ENCODE measurements at places on chromosomes 1 and 21. TPM values are rescaled to one million over a fixed set of nuclear protein-coding genes. Genes with fewer than 3 reads are reported as not detected.
A peak's percentile ranks its signal among the peaks of the same experiment; 100 is the strongest.

GRCh38 chr1:46363121-46363520 lies 22.5 kb downstream of the NSUN4 start:
- DNase-seq: no peak

GRCh38 chr1:202890392-202890791 lies 1.4 kb upstream of the RABIF start:
- DNase-seq: no peak

DNA sequence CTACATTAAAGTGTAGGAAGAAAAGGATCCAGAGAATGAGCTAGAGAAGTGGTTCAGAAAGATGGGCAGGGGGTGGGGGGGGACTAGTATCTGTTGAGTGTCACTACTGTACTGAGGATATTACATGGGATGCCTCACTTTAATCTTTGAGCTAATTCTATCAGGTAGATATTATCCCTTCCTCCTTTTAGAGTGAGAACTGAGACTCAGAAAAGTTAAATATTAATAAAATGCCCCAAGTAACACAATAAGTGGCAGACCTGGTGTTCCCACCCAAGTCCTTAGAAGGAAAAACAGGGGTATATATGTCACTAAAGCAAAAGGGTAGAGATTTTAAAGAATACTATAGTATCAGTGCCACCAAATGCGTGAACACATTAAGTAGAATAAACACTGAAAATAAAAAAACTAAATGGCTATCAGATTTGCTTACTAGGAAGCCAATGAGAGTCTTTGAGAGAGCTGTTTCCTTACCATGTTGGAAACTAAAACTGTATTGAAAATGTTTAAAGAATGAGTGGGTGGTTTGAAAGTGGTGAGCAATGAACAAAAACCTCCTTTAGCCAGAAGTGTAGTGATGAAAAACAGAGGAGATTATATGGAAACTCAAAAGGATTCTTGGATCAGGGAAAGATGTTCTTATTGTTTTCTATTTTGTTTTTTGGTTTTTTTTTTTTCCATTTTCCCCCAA lies 230.8 kb downstream of the BARHL2 start:
- no peak for DNase-seq

GRCh38 chr21:38472412-38473108 lies 25.7 kb downstream of the ERG start:
- DNase-seq: no peak

GRCh38 chr21:16455978-16456377 lies 726.2 kb downstream of the USP25 start:
- DNase-seq: no peak

- no peak for DNase-seq
These were observed 95.1 kb downstream of the DNTTIP2 start for GRCh38 chr1:93783876-93784275.

- no peak for DNase-seq
These were observed 344.6 kb upstream of the LYPLAL1 start for GRCh38 chr1:218829097-218829496.

DNA sequence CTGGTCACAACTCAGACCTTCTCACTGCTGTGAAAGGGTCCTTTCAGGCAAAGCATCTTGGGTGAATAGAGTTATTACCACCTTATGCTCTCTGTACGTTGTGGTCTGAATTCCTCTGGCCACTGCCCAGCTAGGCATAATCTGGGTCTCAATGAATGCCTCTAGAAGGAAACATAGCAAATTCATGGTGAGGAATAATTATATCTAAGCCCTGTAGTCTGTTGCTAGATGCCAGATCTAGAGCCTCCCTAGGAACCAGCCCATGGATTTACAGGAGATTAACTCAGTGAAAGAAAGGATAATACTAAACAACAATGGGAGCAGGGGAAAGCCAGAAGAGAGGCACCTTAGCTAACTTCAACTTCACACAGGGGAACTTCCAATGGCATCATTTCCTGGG lies 2.4 kb upstream of the COL11A1 start:
- no peak for DNase-seq

DNA sequence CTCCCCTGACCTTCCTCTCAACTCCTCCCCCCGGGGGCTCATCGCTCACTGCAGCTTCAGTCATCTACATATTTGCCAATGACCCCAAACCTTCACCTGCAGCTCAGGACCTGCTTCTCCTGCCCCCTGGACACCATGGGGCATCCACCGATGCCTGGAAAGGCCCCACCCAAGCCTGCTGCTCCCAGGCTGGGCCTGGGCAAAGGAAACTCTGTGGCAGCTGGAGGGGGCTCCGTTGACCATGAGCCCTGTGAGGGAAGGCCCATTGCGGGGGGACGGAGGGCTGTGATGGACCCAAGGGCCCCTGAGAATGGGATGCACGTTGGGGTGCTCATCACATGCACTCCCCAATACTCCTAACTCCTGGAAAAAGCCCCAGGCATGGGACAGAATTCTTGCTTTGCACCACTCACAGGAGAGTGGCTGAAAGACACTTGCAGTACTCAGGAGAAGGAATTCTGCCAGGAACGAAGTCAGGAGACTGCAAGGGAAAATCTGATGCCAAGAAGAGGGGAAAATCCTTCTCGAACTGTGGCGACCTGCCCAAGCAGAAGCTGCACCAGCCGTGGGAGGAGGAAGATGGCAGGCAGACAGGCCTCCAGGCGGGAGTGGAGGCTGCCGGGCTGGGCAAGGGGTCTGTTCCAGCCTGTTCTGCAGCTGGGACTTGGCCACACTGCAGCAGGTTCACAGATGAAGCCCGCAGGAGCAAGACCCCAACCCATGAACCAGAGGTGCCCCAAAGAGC lies 18.4 kb downstream of the MATN1 start:
- no peak for DNase-seq

DNA sequence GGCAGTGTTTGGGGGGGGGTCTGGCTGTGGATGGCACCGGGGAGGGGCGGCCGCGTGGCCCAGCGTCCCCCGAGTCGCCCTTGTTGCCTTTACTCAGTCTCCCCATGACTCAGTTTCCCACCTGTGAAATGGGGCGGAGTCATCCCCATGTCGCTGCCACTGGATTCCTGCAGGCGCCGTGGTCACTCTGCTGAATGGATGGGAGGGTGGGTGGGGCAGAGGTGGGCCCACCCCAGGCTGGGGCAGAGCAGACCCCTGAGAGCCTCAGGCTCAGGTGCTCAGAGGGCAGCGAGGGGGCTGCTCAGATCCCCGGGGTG lies 2.0 kb downstream of the COL6A1 start:
- no peak for DNase-seq

- no peak for DNase-seq
These were observed 3.7 kb downstream of the KCNAB2 start for GRCh38 chr1:6049419-6049818.

Gene SEC16B
- not detected for total RNA-seq

GRCh38 chr1:228369608-228370438 lies 36.8 kb downstream of the TRIM11 start:
- DNase-seq: peak; percentile 7

Gene ST6GALNAC3
- 0.87 TPM for total RNA-seq

DNA sequence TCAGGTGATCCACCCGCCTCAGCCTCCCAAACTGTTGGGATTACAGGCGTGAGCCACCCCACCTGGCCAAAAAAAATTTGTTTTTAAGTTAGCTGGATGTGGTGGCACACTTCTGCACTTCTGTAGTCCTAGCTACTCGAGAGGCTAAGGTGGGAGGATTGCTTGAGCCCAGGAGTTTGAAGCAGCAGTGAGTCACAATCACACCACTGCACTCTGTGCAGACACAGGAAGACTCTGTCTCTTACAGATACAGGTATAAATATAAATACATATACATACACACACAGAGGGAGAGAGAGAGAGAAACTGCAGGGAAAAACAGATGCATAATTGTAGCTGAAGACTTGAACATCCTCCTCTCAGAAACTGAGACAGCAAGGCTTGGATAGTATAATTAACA lies 34.8 kb upstream of the EPS15 start:
- DNase-seq: no peak

DNA sequence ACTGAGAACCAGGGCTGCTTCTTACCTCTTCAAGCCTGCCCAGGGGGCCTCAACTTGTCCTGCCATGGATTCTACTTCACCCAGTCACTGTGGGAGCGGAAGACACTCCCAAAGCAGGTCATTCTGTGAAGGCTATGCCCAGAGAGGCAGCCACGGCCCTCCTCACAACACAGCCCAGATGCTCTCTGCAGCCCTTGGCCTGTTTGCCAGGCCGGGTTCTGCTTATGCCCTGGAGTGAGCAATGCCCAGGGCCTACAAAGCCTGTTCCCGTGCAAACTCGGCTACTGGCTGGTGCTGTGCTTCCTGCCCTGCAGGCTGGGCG lies 33.8 kb upstream of the SLC30A1 start:
- DNase-seq: no peak

- no peak for DNase-seq
These were observed 74.7 kb upstream of the POU3F1 start for GRCh38 chr1:38121231-38121680.

- DNase-seq: no peak
These were observed 40.5 kb downstream of the FAAP20 start for GRCh38 chr1:2154022-2154421.

Gene IL20
- total RNA-seq: not detected

DNA sequence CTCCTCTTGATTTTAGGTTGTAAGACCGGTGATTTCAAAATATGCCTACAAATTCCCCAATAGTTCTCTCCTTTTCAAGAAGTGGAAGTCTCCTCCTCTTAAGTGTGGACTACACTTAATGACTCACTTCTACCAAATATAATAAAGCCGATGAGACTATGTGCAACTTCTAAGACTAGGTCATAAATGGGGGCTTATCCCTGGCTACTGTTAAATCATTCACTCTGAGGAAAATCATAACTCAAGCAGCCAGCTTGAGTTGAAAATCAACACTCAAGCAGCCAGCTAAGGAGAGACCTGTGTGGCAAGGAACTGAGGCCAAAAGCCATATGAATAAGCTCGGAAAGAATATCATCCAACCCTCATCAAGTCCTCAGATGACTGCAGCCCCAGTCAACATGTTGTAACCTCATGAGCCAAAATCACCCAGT lies 49.6 kb upstream of the PSMG1 start:
- DNase-seq: no peak

DNA sequence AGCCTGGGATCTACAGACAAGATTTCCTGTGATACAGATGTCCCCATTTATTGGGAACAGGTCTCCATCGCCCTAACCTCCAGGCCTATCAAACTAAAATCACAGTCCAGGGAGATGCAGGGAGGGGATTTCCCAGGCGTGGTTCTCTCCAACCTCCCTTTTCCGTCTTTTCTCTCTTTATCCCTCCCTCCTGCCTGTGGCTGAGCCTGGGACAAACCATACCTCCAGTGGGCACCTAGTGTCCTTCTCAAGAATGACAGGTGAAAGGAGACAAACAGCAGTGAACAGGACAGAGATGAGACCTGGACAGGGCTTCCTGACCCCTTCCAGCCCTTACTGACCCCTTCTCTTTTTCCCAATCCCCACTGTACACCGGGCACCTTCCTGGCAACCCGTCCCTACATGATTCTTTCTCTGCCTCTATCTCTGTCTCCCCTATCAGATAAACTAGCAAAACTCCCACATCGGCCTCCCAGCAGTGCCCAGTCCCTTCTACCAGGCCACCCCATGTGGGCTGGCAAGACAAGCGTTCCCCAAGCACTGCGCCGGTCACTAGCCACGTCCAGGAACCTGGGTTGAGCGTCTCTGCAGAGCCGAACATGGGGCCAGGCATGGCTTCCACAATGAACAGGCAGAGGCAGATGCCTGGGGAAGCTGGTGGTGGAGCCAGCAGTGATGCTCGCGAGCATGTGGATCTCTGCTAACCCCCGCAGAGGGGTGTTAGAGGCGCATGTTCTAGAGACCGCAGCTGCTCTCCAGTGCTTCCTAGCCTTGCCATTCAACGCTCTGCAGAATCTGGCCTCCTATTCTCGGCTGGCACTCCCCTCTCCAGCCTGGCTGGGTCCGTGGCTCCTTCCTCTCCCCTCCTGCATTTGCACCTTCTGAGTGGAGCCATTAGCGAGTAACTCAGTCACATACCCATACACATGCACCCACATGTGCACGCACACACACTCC lies 54.7 kb downstream of the ELK4 start:
- DNase-seq: no peak

- DNase-seq: no peak
These were observed 137.4 kb upstream of the USP25 start for GRCh38 chr21:15592271-15592860.

Gene MECR
- 7.6 TPM for total RNA-seq

Gene ADGRB2
- 1.0 TPM for total RNA-seq

Gene CLDN8
- total RNA-seq: not detected

- peak; percentile 31 for DNase-seq
These were observed 34.0 kb upstream of the SSX2IP start for GRCh38 chr1:84724128-84724860.

DNA sequence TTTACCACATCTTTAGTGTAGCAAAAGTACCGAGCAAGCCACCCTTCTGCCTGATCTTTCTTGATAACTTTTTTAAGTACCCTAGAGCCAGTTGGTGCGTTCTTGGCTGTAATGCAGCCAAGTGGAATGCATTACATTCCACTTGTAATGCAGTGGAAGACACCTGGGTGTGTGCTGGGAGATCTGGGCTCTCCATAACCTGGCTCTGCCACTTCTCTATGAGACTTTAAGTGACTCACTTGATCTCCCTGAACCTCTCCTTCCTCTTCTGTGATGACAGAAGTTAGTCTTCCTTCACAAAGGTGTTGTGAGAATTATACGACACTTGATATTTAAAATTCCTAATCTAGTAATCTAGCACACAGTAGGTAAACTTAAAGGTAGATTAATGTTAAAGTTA lies 35.3 kb upstream of the NFIA start:
- no peak for DNase-seq

DNA sequence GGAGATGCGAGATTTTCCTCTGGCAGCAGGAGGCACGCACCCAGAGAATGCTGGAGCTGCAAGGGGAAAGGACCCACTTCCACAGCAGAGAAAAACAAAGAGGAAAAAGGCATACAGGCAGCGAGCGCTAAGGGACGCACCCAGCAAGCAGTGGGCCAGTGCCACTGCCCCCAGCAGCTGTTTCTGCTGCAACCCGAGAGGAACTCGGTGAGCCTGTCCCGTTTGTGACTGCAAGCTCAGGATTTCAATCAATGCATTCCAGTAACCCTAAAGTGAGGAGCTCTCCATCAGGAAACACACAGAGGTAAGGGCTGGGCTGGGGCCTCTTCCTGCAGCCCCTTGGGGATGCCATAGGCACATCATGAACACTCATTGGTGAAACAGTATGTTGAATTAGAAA lies 58.7 kb downstream of the ACP6 start:
- DNase-seq: no peak

DNA sequence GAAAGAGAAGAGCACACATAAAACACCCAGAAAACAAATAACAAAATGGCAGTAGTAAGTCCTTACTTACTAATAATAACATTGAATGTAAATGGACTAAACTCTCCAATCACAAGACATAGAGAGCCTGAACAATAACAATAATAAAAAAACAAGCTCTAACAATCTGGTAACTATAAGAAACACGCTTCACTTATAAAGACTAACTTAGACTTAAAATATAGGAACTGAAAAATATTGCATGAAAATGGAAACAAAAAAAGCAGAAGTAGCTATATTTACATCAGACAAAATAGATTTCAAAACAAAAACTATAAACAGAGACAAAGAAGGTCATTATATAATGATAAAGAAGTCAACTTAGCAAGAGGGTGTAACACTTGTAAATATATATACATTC lies 83.1 kb upstream of the LYPLAL1 start:
- no peak for DNase-seq

All from T-helper 17 cell (primary cell).